ENCODE measurements at places on chromosomes 1 and 21. TPM values are rescaled to one million over a fixed set of nuclear protein-coding genes. Genes with fewer than 3 reads are reported as not detected.

- DNase-seq: no peak
- H3K4me1 ChIP-seq: no peaks in the 10 kb centered on the region
- H3K27me3 ChIP-seq: peaks cover 39% of the 10 kb centered on the region
- H3K36me3 ChIP-seq: no peaks in the 10 kb centered on the region
Observed at GRCh38 chr1:54010415-54011117, 7.4 kb downstream of the LDLRAD1 start.

GRCh38 chr1:52580283-52580682 is 21.9 kb upstream of the GPX7 start:
- no peak overlapping the region for H3K4me3 ChIP-seq
- H3K27ac ChIP-seq: no peak overlapping the region

Gene ANKRD13C
- 19.4 TPM for total RNA-seq

Gene LAPTM5
- total RNA-seq: 0.15 TPM

DNA sequence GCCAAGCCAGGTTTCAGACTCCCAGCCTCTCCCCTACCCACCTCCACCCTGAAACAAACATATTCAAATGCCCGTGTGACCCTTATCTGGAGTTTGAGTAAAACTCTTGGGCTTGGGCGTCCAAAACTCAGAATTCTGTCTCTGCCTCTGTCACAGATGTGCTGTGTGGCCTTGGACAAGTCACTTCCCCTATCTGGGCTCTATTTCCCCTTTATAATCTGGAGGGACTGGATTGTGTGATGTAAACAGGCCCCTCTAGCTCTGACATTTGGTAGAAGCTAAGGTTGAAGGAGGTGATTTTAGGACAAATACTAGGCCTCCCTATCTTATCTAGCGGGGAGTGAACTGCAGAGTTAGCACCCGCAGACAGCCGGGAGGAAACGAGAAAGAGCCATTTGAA is 67.5 kb downstream of the IGSF21 start:
- H3K27ac ChIP-seq: no peak overlapping the region
- no peak for DNase-seq

GRCh38 chr1:27868932-27869718 is 3.2 kb upstream of the THEMIS2 start:
- peaks cover 3% of the 10 kb centered on the region for H3K27me3 ChIP-seq
- no peak overlapping the region for H3K27ac ChIP-seq

Gene PLA2G2F
- total RNA-seq: not detected
